ENCODE measurements at places on chromosomes 2 and 18.

DNA sequence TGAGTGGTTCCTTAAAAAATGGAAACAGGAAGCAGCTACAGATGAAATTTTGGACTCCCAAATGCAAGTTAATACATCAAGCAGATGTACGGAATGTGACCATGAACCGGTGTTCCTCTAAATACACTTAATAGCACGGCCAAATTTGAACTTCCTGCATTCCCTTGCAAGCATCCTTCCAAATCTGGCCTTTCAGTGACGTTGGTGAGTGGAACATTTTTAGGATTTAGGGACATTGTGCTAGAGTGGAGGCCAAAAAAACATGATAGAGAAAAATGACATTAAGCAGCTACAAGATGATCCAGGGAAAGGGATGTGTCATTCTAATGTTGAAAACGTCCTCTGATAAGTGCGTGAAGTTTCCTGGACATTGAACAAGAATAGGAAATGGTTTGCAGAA is 62.1 kb downstream of the CTAGE1 start:
- no peak for DNase-seq

GRCh38 chr2:221204699-221205098 is 367.4 kb downstream of the EPHA4 start:
- no peak for DNase-seq

DNA sequence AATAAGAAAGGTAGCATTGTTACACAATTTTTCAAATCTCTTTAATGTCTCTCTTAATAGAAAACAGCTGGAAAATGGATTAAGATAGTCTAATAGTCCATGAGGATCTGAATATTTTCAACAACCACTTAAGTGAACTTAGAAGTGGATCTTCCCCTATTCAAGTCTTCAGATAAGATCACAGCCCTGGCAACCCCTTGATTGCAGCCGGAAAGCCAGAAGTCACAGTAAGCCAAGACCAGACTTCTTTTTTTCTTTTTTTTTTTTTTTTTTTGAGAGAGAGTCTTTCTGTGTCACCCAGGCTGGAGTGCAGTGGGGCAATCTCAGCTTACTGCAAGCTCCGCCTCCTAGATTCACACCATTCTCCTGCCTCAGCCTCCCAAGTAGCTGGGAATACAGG is 18.6 kb upstream of the ZC3H15 start:
- DNase-seq: no peak

- DNase-seq: no peak
Observed at GRCh38 chr18:37392648-37393047, 172.9 kb downstream of the CELF4 start.

GRCh38 chr2:167972020-167972419 is 275.4 kb downstream of the STK39 start:
- no peak for DNase-seq

DNA sequence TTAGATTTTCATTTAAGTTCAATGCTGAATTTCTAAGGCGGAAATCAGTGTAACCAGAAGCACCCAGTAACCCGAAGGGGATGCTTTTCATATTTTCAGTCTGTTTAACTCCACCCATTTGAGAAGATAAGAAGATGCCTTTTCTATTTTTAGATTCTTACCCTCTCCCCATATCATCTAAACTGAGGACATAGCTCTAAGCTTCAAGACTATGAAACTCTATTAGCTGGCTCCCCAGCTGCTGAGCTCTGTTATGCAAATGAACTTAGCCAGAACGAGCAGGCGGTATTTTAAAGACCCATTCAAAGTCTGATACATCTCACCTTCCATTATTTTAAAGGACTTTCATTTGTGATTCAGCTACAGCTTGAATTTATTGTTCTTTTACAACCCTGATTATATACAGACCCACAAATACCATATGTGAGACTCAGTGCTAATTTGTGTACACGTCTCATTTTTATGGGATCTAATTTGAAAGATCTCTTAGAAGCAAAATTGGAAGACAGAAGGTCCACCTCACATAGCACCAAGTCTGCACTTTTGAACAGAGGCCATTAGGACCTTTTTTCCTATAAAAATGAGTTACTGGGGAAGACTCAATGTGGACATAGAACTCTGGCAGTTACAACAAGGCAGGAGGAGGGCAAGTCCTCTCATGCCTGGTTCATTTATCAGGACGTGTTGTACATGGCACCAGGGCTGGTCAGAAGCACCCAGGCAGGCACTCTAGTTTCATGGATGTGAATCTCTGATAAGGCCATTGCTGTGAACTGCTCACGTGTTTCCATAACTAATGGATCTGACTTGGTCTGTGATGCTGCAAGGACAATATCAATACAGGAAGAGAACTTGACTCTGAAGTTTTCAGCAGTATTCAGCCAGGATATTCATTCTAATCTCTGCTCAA is 16.3 kb downstream of the CDC42EP3 start:
- DNase-seq: no peak

DNA sequence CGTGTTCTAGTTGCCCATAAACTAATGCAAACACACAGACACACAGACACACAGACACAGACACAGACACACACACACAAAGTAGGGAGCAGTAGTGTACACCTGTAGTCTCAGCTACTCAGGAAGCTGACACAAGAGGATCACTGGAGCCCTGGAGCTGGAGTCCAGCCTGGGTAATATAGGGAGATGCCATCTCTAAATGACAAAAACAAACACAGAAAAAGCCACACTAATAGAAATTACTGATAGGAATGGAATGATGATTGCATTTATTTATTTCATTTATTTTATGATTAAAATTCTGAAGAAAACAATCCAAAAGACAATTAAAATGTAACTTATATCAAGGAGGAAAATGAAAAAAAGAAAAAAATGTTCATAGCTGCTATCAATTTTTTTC is 30.8 kb downstream of the TCF4 start:
- DNase-seq: no peak

GRCh38 chr2:180268006-180268405 is 260.9 kb upstream of the CWC22 start:
- no peak for DNase-seq

DNA sequence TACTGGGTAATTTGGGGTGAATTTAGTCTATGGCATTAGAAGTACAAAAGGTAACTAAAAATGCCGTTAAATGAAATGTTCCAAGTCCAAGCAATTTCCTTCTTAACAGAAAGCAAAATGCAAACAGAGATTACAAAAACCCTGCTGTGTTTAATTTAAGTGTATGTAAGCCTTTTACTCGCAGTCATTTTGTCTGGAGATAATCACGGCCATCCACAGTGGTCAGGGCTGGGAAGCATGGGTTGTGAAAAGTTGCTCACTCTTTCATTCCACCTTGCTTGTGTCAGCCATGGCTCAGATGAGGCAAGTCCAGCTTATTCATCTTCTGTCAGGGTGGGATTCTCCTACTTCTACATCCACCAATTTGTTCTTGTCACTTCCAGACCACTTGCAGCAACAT is 983.6 kb upstream of the ZEB2 start:
- DNase-seq: no peak

- DNase-seq: no peak
Observed at GRCh38 chr2:111171337-111171930, 50.7 kb downstream of the BCL2L11 start.

DNA sequence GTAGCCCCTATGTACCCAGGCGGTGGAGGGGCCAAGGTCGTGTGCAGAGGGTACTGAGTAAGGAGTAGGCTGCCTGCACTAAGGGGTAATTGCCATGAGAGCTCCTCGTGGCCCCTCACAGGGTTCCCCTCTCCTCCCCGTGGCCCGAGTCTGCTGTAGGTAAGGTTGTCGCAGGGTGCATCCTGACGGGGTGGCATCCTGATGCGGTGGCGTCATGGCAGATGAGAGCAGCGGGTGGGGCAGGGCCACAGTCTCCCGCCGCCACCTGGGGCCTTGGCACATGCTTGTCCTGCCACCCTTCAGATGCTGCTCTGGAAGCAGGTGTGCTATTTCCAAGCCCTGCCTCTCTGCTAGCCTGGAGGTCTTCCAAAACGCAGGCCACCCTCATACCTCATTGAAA is 89.7 kb downstream of the EIPR1 start:
- DNase-seq: no peak

GRCh38 chr2:231926180-231926741 is at the start of gene NPPC:
Gene NPPC (minus strand): TSS chr2:231926396. CDS start chr2:231926249, 147 bp downstream.
- DNase-seq: no peak

GRCh38 chr2:134122610-134123009 is 131.3 kb upstream of the MGAT5 start:
- DNase-seq: no peak

GRCh38 chr2:136238286-136239078 is 120.5 kb upstream of the CXCR4 start:
- DNase-seq: no peak

DNA sequence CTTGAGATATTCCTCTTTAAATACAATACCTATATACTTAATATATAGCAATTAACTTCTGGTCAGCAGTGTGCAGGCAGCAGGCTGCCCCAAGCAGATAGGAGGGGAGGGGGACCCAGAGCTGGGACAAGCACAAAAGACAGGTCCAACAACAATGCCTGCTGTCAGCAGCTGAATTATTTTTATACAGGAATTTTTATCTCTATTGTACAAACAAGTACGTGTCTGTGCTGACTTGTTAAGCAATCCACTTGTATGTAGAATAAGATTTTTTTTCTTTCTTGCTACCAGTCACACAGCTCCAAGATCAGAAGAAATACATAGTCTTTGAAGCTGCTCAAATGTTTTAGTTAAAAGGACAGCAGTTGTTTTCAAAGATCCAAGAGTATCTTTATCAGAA is 16.7 kb downstream of the BCL11A start:
- DNase-seq: no peak

- no peak for DNase-seq
Observed at GRCh38 chr2:30403592-30404312, 43.3 kb upstream of the LCLAT1 start.

GRCh38 chr2:65057054-65057375 is 799 bp downstream of the CEP68 start:
- no peak for DNase-seq

GRCh38 chr2:186407611-186408010 is 78.4 kb upstream of the ZC3H15 start:
- DNase-seq: no peak

DNA sequence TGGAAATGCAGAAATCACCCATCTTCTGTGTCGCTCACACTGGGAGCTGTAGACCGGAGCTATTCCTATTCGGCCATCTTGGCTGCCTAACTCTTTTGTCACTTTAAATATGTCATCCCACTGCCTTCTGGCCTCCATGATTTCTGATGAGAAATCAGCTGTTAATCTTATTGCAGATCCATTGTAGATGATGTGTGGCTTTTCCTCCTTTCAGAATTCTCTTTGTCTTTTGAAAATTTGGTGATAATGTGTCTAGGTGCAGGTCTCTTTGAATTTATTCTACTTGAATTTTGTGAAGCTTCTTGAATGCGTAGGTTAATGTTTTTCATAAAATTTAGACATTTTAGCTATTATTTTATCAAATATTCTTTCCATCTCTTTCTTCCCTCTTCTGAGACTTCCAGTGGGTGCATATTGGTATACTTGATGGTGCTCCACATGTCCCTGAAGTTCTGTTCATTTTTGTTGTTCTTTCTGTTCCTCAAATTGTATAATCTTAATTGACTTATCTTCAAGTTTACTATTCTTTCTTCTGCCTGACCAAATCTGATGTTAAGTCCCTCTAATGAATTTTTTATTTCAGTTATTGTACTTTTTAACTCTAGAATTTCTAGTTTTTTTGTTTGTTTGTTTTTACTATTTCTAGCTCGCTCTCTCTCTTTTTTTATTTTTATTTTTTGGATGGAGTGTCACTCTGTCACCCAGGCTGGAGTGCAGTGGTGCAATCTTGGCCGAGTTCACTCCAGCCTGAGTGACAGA is 90.8 kb upstream of the DLX2 start:
- DNase-seq: no peak

DNA sequence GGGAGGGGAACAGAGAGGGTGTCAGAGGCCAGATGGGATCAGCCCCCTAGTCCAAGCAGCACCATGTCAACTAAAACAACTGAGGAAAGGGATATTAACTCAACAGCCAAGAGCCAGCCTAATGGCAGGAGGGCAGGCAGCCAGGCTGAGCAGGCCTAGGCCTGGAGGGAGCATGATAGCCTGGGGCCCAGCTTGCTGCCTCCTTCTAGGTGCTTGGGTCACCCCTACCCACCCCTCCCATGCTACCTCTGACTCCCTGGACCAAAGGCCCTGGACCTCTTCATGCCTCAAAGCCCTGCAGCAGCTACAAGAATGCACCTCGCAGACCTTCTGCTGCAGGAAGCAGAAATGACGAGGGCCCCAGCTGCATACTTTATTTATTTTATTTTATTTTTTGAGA is 22.1 kb upstream of the TNS1 start:
- no peak for DNase-seq

GRCh38 chr2:164764996-164765395 is 76.6 kb downstream of the COBLL1 start:
- DNase-seq: no peak

DNA sequence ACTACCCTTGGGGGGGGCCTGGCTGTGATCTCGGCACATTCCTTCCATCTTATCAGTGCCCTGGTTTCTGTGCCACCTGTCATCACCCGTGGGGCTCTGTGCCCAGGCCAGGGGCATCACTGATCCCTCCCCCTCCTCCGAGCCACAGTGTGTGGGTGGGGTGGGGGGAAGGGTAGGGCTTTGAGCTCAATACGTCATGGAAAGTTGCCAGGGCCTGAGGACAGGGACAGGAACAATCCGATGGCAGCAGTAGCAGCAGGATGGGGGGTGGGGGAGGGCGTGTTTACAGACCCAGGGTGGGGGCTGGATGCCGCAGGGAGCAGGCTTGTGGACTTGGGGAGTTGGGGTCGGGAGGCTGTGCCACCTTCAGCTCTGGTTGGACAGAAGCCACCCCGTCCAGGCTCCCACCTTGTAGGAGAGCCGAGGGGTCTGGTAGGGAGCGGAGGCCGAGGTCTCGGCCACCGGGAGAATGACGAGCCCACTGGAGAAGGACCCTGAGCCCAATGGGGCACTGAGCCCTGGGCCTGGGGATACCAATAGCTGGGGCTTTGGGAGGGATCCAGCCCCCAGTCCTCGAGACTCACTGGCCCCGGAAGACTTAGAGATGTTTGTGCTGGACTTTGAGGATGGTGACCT is 3.5 kb downstream of the SLC4A3 start:
- no peak for DNase-seq

DNA sequence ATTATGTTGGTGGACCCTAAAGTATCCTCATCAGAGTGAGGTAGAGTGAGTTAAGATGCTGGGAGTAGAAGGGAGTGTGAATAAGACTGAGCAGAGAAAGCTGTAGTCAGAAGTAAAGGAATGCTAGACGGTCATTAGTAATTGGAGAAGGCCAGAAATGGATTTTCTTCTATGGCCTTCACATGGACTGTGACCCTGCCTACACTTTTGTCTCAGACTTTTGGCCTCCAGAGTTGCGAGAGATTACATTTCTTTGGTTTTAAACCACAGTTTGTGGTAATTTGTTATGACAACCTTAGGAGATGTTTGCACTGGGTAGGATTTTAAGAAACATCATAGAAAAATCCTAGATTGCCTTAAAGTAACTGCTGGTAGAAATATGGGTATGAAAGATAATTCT is 1267.7 kb upstream of the TMEFF2 start:
- no peak for DNase-seq

DNA sequence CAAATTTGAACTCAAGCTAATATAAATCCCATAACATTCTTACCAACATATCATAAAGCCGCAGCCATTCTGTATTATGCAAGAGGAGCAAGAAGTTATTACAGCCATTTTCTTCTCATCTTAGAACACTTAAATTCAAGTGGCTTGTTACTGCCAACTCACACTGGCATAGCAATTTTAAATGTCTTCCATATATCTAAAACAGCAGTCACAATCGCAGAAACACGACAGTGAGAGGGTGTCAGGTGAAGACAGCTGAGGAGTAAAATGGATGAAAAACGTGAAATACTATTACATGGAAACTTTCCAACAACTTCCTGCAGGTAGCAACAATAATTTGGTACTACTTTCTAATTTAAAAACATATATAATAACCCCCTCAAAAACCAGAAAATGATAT is 17.9 kb downstream of the PPP3R1 start:
- DNase-seq: no peak

Measured in stimulated activated CD4-positive, alpha-beta T cell treated with anti-CD3 and anti-CD28 coated beads, TNF-alpha, amount 100 ng/mL, for 1 hour (primary cell).